HCEC 1CT (cell line): ENCODE measurements at places on chromosomes 2 and 18.
A peak's percentile ranks its signal among the peaks of the same experiment; 100 is the strongest.

GRCh38 chr2:152367547-152368390 is 32.8 kb downstream of the FMNL2 start:
- DNase-seq, result peak; percentile 41

DNA sequence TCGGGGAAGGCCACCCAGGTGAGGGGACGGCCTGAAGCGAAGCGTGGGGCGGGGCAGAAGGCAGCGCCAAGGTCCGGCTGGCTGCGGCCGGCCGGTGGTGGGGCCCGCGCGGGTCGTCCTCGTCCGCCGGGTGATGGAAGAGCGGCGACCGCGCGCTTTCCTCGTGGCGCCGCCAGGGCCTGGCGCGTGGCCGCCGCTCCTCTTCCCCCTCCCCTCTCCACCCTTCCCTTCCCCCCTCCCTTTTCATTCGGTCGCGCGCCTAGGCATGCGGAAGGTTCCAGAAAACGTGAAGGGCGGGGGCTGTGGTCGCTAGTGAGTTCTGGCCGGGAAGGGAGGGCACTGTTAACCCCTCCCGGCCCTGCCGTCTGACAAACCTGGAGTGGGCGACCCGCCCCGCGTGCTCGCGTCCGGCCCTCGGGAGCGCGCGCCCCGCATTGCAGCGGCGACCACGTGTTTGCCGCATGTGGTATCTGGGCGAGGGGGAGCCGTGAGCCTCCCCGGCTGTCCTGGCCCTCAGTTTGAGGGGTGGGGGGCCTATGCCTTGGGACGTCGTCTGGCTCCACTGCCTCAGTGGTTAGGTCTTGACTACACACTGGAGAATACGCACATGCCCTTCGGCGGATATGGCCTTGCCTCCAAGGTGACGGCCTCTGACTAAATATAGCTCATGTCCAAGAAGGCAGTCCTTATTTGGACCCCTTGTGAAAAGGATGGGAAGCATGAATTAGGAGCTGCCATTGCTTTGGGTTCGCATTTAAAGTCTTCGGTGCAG is 579 bp downstream of the MAT2A start:
- peak; percentile 59 for DNase-seq

DNA sequence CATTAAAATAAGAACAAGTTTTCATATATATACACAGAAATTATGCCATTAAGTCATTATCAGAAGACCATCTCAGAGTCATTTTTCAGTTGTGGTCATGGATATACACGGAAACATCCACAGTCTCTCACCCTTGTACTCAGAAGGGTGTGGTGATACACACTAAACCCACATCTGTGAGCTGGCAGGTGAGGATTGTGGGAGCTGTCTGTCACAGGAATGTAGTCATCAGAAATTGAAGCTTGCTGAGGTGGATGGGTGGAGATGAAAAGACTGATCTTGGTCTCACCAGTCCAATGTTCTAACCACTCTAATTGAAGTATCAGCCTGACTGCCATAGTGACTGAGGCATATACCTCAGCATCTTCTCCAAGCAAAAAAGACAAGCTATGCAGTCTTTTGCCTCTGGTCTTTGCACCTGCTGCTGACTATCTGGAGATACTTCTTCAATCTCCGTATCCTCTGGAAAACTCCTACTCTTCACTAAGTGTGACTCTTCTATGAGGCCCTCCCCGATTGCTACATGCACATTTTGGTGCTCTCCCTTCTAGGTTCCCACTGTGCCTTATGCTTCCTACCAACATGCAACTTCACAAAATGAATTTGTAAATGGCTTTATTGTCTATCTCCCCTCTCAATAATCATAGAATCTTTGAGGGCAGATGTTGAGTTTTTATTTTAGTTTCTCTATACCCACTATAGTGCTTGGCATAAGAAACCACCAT is 232.8 kb downstream of the DYM start:
- DNase-seq, result no peak

DNA sequence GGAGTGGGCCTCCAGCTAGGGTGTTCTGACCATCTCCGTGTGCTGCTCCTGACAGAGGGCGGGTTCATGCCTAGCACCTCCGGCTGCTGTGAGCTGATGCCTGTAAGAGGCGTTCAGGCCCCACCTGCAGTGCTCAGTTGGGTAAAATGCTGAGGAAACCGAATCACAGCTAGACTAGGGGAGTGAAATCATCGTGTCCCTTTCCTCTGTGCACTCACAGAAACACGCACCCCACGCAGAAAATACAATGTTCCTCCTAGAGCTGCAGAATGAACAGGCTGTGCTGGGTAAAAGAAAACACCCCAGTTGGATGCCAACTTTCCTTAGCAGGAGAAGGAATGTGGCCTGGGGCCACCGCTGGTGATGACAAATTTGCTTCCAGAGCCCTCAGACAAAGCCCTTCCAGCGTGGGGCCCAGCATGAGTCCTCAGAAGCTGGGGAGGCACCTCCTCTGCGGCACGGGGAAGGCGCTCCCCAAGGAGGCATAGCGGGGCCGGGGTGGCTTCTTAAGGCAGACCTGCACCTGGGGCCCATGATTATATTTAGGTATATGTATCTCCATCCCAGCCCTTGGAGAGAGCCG is 16.3 kb upstream of the ARHGEF4 start:
- no peak for DNase-seq

DNA sequence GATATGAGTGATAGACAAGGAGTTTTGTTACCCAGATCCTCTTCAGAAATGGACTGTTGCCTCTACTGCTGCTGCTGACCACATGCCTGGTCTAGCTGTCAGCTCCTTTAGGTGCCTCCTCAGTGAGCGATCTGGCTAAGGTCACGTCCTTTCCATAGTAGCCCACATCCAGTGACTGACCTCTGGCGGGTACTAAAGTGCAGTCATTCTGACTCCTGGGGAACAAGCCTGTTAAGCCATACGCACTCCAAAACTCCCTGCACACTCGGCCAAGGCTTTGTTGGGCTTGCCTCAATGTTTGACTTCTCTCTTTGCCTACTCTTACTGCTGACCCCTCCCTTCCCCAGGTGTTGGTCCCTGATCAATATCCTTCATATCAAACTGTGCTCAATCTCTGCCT is 685.2 kb downstream of the IRS1 start:
- DNase-seq, result peak; percentile 81

- no peak for DNase-seq
Observed at GRCh38 chr2:193668557-193669323, 1474.0 kb upstream of the TMEFF2 start.

DNA sequence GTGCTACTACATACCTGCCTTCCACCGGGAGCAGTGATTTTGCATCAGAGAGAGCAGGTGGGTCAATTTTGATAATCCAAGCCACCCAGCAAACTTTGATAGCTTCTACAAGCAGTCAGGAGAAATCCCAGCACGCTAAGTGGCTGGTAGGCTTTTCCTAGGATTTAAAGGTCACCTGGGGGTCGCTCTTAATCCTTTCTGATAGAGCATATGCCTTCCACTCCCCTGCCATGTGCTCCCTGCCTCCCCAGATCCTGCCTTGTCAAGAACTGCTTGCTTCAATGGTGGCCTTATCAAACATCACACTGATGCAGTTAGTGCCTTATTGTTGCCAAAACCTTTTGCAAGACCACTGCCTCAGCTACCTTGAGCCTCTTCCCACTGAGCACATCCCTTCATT is 462.3 kb upstream of the MEX3C start:
- DNase-seq, result no peak
